Activated T-cell treated with anti-CD3 and anti-CD28 coated beads, Interleukin-2, amount 50 U/mL, for 72 hours (primary cell): ENCODE measurements at places on chromosomes 16 and 17.

DNA sequence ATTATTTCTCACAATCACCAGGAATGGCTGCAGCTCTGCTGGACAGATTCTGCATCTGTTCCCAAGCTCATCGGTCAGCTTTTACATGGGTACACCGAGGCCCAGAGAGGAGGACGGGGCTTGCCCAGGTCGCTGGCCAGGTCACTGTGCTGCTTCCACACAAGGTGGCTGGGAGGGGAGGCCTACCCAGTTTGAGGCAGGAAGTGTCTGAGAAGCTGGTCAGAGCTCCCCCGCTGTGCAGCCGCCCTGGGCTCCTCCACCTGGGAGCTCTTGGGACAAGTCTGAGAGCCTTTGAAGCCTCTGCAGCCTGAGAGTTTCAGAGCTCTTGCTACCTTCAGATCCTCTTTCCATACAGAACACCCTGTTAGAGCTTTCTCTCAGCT lies 143.3 kb downstream of the CLEC16A start:
- no peak for DNase-seq

DNA sequence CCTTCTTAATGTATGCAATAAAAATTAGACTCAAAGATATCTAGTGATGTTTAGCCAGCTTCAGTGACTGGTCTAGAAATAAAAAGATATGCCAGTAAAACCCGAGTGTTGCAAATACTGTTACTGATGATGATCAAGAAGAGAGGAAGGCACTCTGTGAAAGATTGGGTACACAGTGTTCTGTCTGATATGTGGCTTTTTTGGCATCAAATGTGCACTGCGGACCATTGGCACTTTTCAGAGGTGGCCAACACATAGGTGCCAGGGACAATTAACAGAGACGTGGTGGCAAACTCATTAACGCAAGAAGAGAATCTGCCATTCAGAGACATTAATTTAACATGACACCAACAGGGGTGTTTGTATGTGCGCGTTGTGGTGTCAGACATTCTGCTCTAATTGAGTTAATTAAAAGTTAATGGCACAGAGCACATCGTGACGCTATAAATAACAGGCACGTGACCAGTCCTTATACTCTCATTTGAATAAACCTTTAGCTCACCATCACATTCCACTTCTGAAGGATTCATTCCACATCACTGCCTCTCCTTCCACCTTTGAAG lies 549.3 kb upstream of the HSBP1 start:
- no peak for DNase-seq

- DNase-seq = no peak
Observed at GRCh38 chr17:80277751-80278671, 17.4 kb downstream of the RNF213 start.

- DNase-seq = no peak
Observed at GRCh38 chr16:86901483-86901882, 323.1 kb downstream of the FOXL1 start.
